ENCODE measurements at places on chromosomes 2 and 18.

DNA sequence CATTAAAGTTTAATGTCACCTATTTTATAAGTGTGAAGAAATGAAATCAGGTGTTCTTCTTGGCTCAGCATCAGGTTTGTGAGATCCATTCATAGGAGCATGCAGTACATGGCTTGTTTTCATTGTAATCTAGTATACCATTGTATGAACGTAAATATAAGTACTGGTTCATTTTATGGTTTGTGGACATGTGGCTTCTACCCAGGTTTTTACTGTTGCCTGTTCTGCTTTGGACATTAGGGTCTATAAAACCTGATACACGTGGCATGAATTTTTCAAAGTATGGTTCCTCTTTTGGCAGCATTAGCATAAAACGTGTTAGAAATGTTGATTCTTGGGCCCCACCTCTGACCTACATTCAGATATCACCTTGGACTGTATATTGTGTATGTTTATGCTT lies 175.5 kb downstream of the PRPF40A start:
- ATAC-seq, result no peak

- no peak for ATAC-seq
These were observed 359.5 kb downstream of the ZNF521 start for GRCh38 chr18:24992491-24992890.

DNA sequence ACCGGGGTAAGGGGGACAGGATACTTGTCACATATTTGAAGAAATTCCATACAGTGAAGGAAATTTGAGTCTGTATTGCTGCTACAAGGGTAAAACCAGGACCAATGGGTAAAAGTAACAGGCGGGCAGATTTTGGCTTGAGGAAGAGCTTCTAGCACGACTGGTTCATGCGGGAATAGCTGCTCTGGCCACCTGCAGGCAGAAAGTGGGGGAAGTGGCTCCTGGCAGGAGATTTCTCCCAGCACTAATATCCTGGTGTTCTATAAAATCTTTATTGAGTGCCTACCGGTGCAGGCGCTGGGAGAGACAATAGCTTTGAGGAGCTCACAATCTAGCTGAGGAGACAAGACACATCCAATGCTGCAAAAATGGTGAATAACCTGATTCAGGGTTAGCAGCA lies 198.5 kb downstream of the LOXHD1 start:
- no peak for ATAC-seq

- no peak for ATAC-seq
These were observed 108.1 kb downstream of the ARHGEF33 start for GRCh38 chr2:38997781-38998180.

DNA sequence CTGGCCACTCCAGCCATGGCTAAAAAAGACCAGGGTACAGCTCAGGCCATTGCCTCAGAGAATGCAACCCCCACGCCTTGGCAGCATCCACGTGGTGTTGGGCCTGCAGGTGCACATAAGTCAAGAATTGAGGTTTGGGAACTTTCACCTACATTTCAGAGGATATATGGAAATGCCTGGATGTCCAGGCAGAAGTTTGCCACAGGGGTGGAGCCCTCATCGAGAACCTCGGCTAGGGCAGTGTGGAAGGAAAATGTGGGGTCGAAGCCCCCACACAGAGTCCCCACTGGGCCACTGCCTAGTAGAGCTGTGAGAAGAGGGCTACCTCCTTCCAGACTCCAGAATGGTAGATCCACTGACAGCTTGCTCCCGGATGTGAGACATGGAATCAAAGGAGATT lies 477.3 kb downstream of the LPIN1 start:
- no peak for ATAC-seq

- ATAC-seq, result peak; percentile 64
These were observed 41.1 kb downstream of the LDAH start for GRCh38 chr2:20781656-20782265.

DNA sequence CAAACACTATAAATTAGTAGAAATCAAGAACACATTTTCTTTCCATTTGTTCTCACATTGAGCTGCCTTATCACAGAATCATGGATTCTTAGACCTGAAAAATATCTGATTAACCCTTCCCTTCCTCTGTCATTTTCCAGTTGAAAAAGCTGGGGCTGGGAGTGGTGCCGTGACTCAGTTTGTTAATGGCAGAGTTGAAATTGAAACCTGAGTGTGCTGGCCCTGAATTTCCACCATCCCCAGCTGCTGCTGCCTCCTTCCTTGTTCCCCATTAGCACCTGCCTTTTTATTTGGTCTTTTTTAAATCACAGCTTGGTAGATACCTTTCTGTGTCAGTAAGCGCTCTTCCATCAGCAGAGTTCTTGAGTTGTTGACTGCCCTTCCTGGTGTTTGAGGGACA lies 10.6 kb downstream of the FARP2 start:
- no peak for ATAC-seq

- ATAC-seq, result peak; percentile 22
These were observed 134.2 kb upstream of the SPRED2 start for GRCh38 chr2:65566617-65567016.

DNA sequence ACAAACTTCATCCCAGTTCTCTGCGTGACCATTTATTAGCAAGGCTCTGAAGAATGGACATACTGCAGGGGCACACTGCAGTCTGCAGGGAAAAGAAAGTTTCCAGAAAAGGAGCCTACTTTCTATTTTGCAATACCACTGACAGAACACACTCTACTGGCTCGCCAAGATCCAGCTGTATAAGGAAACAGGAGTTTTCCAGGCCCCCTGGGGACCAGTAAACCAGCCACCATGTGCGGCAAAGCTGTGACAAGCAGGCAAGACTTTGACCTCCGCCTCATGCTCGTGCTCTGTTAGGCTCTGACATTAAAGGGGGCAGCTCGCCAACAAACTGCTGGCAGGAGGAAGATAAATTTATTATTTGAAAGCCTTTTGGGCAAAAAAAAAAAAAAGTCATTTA lies 67.3 kb downstream of the CCBE1 start:
- no peak for ATAC-seq

DNA sequence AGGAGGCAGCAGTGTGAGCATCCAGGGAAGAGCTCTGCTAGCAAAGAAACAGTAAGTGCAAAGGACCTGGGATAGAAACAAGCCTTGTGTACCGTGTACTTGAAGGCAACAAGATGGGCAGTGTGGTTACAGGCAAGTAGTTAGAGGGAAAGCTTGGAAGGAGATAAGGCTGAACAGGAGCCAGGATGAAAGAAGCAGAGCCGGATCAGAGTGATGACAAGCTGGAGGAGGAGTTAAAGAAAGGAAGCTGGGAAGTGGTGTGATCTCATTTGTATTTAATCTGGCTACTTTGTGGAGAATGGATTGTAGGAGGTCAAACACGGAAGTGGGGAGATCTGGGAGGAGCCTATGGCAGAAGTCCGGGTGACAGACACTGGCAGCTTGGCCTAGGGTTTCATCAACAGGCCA lies 44.7 kb upstream of the VPS54 start:
- ATAC-seq, result peak; percentile 71

DNA sequence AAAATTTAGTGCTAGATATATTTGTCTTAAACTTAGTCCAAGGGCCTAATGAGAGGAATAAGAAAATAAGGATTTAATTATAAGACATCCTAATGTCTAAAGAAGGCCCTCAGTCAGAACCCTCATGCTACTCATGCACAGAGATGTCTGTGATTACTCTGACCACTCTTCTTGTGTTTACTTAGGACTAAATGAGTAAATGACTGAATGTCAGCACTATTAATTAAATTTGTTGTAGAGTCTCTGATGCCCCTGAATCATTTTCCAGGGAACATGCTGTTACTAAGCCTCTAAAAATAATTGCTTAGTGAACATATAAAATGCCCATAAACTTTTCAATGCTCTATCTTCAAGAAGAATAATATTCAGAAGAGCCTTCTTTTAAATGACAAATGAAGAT lies 32.4 kb downstream of the GULP1 start:
- ATAC-seq, result no peak

- ATAC-seq, result no peak
These were observed 56.9 kb upstream of the ACVR1C start for GRCh38 chr2:157685572-157685971.

DNA sequence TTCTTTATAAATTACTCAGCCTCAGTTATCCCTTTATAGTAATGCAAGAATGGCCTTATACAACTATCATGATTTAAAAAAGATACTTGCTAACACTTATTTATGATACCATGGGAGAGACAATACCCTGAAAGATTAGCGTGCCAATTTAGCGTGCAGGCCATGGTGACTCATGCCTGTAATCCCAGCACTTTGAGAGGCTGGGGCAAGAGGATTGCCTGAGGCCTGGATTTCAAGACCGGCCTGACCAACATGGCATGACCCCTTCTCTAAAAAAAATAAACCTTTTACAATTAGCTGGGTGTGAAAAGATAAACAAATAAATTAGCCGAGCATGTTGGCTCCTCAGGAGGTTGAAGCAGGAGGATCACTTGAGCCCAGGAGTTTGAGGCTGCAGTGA lies 493.4 kb upstream of the FSIP2 start:
- no peak for ATAC-seq

DNA sequence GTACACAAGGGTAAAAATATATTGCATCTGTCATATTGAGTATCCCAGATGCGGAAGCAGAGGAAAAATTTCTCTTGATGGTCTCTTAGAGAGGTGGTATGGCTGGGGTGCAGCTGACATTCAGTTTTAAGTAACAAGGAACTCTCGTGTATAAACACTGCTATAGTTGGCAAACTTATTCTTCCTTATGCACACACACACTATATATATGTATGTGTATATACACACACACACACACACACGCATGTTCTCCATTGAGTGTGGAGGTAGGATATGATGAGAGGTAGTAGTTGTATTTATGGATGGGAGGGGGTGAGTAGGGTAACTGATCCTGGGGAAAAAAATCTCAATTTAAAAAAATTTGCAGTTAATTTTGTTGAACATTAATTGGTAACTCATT lies 10.6 kb downstream of the PHLPP1 start:
- ATAC-seq, result no peak

DNA sequence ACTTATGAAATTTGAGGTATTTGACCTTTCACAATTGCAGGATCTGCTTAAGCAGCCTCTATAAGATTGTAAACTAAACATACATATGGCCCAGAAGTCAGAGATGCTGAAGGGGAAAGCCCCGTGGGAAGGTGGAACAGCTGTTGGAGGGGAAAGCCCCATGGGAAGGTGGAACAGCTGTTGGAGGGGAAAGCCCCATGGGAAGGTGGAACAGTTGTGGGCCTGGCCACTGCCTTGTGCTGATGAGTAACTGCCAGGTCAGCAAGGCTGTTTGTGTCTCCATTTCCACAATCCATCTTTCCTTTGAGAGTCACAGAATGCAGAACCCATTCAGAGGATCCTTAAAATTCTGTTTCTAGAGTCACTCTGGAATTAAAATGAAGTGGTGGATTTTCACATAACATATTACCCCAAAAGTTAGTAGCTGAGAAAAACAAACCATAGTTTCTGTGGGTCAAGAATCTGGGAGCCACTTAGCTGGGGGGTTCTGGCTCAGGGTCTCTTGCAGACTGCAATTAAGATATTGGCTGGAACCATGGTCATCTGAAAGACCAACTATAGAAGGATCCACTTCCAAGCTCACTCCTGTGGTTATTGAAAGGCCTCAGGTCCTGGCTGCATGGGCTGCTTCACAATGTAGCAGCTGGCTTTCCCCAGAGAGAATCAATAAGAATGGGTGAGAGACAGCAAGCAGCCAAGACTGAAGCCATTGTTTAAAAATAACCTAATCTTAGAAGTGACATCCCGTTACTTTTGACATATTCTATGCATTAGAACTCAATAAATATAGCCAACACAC lies 86.6 kb upstream of the CAVIN2 start:
- no peak for ATAC-seq

- ATAC-seq, result no peak
These were observed 25.6 kb downstream of the ARHGAP28 start for GRCh38 chr18:6755107-6755506.

GRCh38 chr2:96601382-96602292 lies 36.5 kb downstream of the KANSL3 start:
- ATAC-seq, result no peak

- ATAC-seq, result no peak
These were observed 171.3 kb downstream of the CDH7 start for GRCh38 chr18:65922103-65922502.

Measured in motor neuron (in vitro differentiated cells).